ENCODE measurements at places on chromosomes 2 and 18.

DNA sequence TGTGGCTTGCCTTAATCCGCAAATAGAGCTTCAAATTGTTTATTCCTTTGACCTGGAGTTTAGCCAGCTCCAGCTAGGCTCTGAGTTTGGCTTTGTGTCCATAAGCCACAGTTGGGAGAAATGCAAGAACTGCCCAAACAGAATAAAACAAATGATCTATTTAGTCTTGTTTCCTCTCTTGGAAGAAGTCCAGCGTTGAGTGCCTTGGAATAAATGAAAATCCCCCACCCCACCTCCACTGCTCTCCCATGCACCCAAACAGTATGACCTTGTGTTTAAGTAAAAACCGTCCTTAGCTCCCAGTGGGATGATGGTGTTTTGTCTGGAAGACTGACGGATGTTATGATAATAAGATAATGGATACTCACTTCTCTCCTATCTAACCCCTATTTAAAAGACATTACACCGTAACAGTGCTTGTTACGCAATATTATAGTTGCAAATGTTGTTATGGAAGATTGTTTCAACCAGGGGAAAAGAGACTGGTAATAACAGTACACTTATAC lies 3.2 kb upstream of the SERPINE2 start:
- no peak for DNase-seq

- DNase-seq: no peak
Observed at GRCh38 chr2:64524604-64525316, 632 bp downstream of the AFTPH start.

GRCh38 chr2:71460595-71461303 lies 7.4 kb downstream of the DYSF start:
- DNase-seq: no peak

GRCh38 chr2:10252661-10253060 lies 50.0 kb upstream of the HPCAL1 start:
- no peak for DNase-seq

DNA sequence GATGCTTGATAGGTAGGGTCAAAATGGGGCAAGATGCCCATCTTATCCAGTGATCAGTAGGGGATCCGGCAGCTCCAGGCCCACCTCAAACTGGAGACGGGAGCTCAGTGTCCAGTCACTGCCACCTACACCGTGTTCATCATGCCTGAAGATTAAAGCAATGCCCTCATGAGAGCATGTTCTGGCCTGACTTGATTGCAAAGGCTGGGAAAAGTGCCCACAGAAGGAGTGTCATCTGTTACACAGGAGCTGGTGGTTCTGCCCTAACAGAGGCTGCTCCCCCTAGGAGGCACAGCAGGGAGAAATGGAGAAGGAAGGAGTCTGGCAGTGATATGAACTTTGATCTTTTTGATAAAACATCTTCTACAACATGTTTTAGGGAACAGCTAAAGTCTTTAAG lies 92.3 kb downstream of the CCBE1 start:
- DNase-seq: no peak

GRCh38 chr18:78607221-78607620 lies 372.4 kb upstream of the SALL3 start:
- no peak for DNase-seq

DNA sequence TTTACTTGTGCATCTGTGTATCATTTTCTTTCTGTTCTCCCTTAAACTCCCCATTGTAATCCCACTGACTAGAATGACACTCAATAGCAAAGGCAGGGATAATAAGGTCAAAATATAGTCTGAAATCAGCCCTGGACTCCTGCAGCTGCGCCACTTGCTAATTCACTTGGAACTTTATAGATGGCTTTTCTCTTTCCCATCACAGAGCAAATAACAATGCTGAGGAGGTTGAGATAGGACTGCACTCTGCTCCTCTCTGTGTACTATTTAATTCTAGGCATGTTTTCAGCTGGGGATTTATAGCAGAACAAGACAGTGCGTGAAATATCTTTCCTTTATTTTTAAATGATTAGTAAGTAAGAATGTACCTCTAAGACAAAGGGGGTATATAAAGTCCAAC lies 324.2 kb downstream of the LNPK start:
- no peak for DNase-seq

DNA sequence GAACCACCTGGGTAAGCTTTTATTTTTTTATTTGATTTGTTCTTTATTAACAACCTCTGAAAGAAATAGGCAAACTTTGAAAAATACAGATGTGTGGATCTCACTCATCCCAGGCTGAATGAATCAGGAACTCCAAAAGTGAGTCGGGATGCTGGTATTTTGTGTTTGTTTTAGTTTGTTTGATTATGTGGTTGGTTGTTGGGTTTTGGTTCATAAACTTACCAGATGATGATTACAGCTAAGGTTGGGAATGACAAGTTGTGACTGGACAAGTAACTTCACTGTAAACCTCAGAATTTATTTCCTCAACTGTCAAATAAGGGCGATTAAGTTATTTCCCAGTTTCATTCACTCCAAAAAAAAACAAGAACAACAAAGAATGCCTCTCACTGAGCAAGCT lies 80.5 kb upstream of the KIF5C start:
- no peak for DNase-seq

GRCh38 chr2:234491281-234491680 lies 5.6 kb downstream of the ARL4C start:
- DNase-seq: no peak

- no peak for DNase-seq
Observed at GRCh38 chr2:57979158-57979557, 67.4 kb upstream of the VRK2 start.

- DNase-seq: no peak
Observed at GRCh38 chr2:233448220-233448559, 93.9 kb downstream of the DGKD start.

DNA sequence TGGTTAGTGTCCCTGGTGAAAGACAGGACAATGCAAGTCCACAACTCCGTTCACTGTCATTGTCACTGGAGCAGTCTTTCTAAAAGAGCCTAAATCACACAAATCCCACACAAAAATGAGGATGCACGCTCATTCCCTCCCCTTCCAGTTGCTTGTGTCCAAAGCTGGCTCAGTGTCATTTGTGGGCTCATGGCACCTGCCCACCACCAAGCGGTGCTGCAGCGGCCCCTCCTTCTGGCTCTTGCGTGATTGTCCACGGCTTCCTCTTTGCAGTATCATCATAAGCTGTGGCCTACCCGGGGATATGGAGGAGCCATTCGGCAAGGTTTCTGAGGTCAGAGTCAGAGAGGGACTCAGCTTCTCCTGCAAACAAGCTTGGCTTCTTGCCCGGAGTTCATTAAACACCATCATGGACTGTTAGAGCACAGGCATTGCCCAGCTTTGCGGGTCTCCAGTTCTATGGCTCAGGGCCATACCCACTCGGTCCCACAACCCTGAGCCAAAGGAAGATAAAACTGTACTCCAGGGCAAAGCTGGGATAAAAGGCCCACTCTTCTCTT lies 179.4 kb upstream of the AGAP1 start:
- DNase-seq: no peak

GRCh38 chr2:190997526-190998113 lies 16.4 kb downstream of the STAT1 start:
- no peak for DNase-seq

GRCh38 chr2:3703757-3704355 lies 481 bp downstream of the DCDC2C start:
- DNase-seq: no peak

GRCh38 chr2:234814374-234814773 lies 137.4 kb upstream of the SH3BP4 start:
- no peak for DNase-seq

DNA sequence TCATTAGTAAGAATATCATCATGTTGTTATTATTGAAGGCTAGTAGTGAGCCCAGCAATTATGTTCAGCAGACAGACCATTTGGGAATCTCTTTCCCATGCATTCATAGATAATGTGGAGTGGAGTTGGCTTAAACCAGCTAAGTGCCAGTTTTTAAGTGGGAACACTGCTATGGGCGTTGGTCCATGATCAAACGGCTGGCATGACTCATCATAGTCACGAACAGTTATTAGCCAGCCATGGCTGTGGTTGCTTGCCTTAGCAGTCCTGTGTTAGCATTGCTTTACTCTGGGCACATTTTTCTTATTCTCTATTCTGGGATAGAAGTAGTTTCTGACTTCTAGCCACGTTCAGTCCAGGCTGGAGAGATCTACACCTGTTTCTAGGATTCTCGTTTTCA lies 17.7 kb downstream of the EIF4E2 start:
- peak; percentile 47 for DNase-seq

GRCh38 chr2:214203744-214204289 lies 207.0 kb upstream of the VWC2L start:
- DNase-seq: no peak

DNA sequence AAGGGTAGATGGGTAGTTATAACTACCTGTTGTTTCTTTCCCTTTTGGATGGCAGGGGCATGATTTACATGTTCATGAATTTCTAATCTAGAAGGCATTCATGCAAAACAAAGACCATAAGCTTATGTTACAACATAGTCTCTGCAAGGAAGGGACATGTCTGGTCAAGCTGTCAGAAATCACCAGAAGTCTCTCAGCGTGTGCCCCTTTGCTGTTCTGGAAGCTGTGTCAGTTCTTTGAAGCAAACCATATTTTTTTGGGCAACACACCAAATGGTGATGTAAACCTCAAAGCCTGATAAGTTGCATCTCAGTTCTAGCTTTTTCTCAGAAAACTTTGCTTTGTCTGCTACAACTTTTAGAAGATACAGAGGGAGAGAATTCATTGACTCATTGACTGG lies 173.5 kb upstream of the CTAGE1 start:
- DNase-seq: no peak

GRCh38 chr2:15711126-15711860 lies 119.6 kb downstream of the DDX1 start:
- DNase-seq: no peak

DNA sequence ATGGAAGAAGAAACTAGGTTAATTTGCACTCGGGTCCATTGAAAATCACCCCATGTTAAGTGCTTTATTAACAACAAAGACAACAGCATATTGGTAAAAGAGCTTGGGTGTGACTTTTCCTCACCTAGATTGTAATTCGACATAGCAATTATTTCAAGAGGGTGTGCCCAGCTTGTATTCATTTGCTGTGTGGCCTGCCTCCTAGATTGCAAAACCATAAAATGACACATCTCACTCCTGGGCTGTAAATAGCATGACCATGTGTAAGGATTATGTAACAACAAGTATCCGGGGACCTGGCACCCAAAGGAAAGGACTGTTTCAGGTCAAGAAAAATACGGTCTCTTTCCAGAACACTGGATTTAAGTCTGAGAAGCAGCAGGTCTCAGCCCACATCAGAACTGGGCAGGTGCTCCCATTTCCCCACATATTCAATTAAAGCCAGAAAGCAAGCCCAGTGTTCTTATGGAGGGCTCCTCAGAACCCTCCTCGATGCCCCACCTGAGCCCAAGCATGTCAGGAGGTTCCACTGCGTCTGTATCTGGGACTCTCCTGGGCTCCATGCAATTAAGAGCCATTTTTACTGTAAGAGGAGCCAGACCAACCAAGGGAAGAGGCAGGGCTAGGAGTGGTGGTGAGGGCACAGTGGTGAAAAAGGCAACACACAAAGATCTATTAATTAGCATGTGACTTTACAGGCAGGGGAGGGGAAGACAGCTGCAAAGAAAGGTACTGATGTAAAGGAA lies 39.2 kb downstream of the MREG start:
- DNase-seq: no peak
